ENCODE measurements at places on chromosomes 5 and 9.

DNA sequence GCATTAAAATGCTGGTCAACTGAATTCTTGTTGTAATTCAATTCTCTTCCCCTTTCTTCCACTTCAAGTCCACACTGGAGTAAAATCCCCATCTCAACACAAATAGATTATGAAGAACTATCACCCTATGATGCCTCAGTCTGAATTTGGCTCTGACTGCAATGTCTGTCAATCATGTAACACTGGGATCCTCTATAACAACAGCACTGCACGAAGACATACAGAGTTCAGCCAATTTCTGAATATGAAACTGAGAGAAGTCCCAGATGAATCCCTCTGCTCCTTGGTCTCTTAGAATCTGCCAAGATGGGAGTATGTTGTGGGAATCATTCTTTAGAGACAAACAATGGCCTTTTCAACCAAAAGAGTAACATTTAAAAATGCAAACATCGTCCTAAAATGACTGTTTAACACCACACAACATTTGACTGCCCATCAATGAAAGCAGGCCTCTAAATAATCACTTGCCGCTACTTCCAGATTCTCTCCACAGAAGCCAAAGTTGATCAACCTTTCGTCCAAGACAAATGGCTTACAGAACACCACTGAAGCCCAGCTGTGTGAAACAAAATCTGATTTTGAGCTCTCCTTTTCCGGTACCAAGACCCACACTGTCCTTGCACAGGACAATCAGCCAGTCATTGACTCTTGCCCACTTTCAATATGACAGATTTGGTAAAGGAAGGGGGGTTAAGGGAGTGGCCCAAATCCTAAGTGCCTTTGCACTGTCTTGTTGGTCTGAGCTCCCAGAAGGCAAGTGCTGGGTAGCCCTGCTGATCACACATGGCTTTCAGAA lies 258.0 kb downstream of the EBF1 start:
- no peak for DNase-seq

GRCh38 chr5:142059304-142059940 lies 46.6 kb upstream of the GNPDA1 start:
- peak; percentile 31 for DNase-seq

GRCh38 chr5:5929291-5930020 lies 448.9 kb downstream of the MED10 start:
- no peak for DNase-seq

- DNase-seq: no peak
Measured at GRCh38 chr9:72205513-72205912, 56.3 kb downstream of the GDA start.

GRCh38 chr9:121651295-121652020 lies at the start of gene DAB2IP:
Gene DAB2IP (plus strand): TSS chr9:121651634. CDS start chr9:121651776, 142 bp downstream.
- peak; percentile 67 for DNase-seq
